ENCODE measurements at places on chromosomes 7 and 10. TPM values are rescaled to one million over a fixed set of nuclear protein-coding genes. Genes with fewer than 3 reads are reported as not detected.

- peak; percentile 54 for DNase-seq
- H3K4me1 ChIP-seq: peaks cover 64% of the 10 kb centered on the region
- H3K27ac ChIP-seq: peak overlapping the region; percentile 86
- H3K27me3 ChIP-seq: peaks cover 7% of the 10 kb centered on the region
- H3K36me3 ChIP-seq: peaks cover 5% of the 10 kb centered on the region
Measured at GRCh38 chr7:131897016-131897789, 340.8 kb upstream of the PODXL start.

DNA sequence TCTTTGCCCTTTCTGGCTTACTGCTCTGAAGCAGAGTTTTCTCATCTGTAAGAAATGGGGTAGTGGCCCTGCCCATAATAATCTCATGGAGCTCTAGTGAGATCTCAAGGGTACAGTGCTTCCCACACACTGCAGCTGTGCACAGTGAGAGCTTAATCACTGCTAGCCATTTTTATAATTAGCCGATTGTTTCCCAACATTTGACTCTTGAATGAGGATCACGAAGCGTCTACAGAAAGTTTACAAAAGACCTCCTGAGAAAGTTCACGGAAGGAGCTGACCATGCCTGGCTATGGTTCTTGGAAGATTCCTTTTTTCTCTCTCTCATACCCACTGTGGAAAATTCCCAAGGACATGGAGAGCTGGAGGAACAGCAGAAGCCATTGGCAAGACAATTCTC, 70.4 kb downstream of the FAM171A1 start:
- H3K27me3 ChIP-seq: peaks cover 3% of the 10 kb centered on the region
- no peak overlapping the region for H3K27ac ChIP-seq
- H3K36me3 ChIP-seq: no peaks in the 10 kb centered on the region
- peaks cover 4% of the 10 kb centered on the region for H3K4me1 ChIP-seq
- DNase-seq: no peak
- no peak overlapping the region for H3K4me3 ChIP-seq

- no peak overlapping the region for H3K4me3 ChIP-seq
- peaks cover 53% of the 10 kb centered on the region for H3K4me1 ChIP-seq
Measured at GRCh38 chr7:108012499-108013430, 9.8 kb upstream of the LAMB1 start.

DNA sequence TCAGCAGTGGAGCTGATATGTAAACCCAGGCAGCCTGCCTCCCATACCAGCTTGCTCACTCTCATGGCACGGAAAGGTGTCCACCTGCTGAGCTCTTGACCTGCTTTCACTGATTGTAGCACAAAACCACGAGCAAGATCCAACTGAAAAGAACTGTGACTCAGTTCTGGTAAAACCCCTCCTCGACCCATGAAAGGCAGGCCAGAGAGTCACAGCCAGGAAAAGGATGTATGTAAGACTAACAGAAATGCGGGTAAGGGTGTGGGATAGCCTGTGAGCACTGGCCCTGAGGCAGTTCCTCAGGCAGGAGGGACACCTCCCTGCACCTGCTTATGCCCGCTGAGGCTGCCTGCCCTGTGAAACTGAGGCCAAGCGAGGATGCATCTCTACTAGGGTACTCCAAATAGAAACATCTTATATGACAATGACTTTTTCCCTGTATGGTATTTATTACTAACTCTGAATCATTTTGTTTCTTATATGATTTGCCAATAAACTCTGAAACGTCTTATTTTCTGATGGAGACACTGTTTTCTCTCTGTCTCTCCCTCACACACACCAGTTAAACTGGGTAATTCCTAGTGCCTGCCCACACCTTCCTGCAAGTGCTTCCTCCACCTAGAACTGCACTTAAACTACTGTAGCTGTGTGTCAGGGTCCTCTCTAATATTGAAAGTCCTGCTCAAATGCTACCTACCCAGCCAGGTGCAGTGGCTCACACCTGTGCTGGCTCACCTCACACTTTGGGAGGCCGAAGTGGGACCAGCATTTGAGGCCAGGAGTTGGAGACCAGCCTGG, 73.3 kb upstream of the GHITM start:
- no peaks in the 10 kb centered on the region for H3K36me3 ChIP-seq
- no peak for DNase-seq
- no peaks in the 10 kb centered on the region for H3K27me3 ChIP-seq
- H3K4me1 ChIP-seq: no peaks in the 10 kb centered on the region

DNA sequence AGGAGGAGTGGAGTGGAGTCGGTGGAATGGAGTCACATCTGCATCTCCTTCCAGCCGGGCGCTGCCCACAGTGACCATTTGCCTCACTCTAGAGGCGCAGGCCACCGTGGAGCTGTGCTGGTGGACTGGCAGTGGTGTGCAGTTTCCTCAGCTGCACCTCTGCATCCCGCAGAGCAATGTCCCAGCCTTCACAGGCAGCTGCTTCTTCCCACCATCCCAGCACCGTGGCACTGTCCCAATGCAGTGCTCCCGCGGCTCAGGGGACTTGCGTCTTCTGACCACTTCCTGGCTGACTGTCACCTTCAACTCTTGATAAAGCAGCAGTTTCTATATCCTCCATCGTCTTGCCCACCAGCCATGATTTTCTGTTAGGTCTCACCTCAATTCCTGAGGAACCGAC, 90.3 kb upstream of the SFMBT2 start:
- H3K27me3 ChIP-seq: no peaks in the 10 kb centered on the region
- no peak overlapping the region for H3K4me3 ChIP-seq
- no peaks in the 10 kb centered on the region for H3K4me1 ChIP-seq
- no peak for DNase-seq
- no peaks in the 10 kb centered on the region for H3K36me3 ChIP-seq

DNA sequence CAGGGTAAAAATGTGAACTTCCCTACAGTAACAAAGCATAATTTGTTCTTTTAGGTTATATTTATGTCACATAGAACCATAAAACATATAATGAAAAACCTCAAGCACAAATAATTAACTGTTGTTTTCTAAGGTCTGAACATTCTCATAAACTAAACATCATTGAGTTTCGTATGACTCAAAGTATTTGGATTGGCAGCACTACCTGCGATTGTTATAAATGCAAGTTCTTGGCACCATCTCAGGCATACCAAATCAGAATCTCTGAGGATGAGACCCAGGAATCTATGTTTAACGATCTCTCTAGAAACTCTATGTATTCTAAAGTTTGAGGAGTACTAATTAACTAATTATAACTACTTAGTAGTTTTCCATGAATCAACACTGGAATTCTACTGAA, 22.5 kb downstream of the ORC5 start:
- H3K4me3 ChIP-seq: no peak overlapping the region
- H3K4me1 ChIP-seq: no peaks in the 10 kb centered on the region
- H3K36me3 ChIP-seq: peaks cover 45% of the 10 kb centered on the region
- no peak for DNase-seq

DNA sequence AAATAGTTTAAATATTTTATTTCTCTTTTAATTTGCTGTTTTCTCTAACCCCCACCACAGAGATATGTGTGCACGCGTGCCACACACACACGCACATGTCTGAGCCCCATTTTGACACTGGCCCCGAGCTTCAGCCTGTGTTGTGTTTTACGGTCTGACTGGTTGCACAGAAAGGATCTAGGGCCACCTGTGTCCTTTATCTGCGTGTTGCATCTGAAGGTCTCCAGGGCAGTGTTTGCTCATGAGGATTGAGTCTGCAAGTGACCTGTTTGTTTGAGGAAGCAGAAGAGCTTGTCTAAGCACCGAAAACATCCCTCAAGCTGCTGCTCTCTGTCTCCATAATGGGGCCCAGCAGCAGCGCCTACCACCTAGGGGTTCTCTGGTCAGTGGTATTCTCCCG, 266.4 kb upstream of the LYZL1 start:
- no peaks in the 10 kb centered on the region for H3K36me3 ChIP-seq
- H3K4me3 ChIP-seq: no peak overlapping the region
- H3K27me3 ChIP-seq: peaks cover 15% of the 10 kb centered on the region

GRCh38 chr7:69504733-69505420, 93.4 kb upstream of the AUTS2 start:
- H3K27me3 ChIP-seq: no peaks in the 10 kb centered on the region
- H3K36me3 ChIP-seq: peaks cover 5% of the 10 kb centered on the region
- H3K27ac ChIP-seq: no peak overlapping the region
- DNase-seq: no peak
- H3K4me3 ChIP-seq: no peak overlapping the region
- H3K4me1 ChIP-seq: no peaks in the 10 kb centered on the region

DNA sequence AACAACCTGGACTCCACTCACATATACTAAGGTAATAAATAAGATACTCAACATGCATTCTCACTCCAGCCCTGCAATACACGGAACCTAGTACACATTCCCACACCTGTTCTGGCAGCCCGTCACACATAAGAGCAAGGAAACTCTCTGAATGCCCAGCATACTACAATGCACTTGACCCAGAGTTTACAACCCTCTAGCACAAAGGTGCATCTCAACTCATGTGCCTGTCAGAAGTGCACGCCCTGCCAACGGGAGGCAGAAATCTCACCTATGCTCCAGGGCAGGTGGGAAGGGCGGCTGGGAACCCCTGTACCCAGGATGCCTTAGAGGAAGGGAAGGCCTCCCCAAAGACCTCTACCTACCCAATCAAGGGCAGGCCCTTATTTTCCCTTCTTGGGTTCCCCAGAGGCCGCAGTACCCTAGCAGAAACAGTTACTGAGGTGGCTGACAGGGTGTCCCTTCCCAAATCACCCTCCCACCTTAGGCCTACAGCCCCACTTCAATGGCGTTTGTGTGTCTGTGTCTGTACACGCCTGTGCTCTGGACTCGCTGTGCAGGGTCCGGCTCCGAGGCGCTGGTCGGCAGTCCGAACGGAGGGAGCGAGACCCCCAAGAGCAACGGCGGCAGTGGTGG, 2.0 kb downstream of the EVX1 start:
- peaks cover 87% of the 10 kb centered on the region for H3K27me3 ChIP-seq
- no peaks in the 10 kb centered on the region for H3K36me3 ChIP-seq
- no peak overlapping the region for H3K27ac ChIP-seq
- H3K4me1 ChIP-seq: peaks cover 5% of the 10 kb centered on the region

- no peaks in the 10 kb centered on the region for H3K36me3 ChIP-seq
- H3K27me3 ChIP-seq: no peaks in the 10 kb centered on the region
- DNase-seq: no peak
- H3K4me3 ChIP-seq: no peak overlapping the region
- H3K4me1 ChIP-seq: peaks cover 32% of the 10 kb centered on the region
- H3K27ac ChIP-seq: no peak overlapping the region
Measured at GRCh38 chr7:106465704-106466468, 181.1 kb upstream of the NAMPT start.

- DNase-seq: no peak
- no peak overlapping the region for H3K27ac ChIP-seq
- no peaks in the 10 kb centered on the region for H3K36me3 ChIP-seq
- H3K4me1 ChIP-seq: no peaks in the 10 kb centered on the region
Measured at GRCh38 chr7:117718116-117718835, 155.0 kb downstream of the CTTNBP2 start.

DNA sequence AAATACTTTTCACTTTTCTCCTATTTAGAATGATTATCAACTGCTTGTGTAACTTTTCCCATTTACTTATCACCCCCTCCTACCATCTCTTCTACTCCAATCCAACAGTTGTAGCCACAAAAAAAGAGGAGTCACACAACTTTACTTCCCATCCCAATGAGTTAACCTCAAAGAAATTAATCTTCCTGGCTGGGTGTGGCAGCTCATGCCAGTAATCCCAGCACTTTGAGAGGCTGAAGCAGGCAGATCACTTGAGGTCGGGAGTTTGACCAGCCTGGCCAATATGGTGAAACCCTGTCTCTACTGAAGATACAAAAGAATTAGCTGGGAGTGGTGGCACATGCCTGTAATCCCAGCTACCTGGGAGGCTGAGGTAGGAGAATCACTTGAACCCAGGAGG, 19.9 kb downstream of the SYPL1 start:
- peaks cover 2% of the 10 kb centered on the region for H3K27me3 ChIP-seq
- H3K27ac ChIP-seq: no peak overlapping the region
- no peak overlapping the region for H3K4me3 ChIP-seq
- no peak for DNase-seq

- no peak overlapping the region for H3K27ac ChIP-seq
- H3K36me3 ChIP-seq: no peaks in the 10 kb centered on the region
- H3K4me1 ChIP-seq: peaks cover 14% of the 10 kb centered on the region
- H3K27me3 ChIP-seq: peaks cover 10% of the 10 kb centered on the region
Measured at GRCh38 chr7:135260470-135260869, 26.8 kb downstream of the STRA8 start.

- no peak overlapping the region for H3K27ac ChIP-seq
- peaks cover 11% of the 10 kb centered on the region for H3K27me3 ChIP-seq
- DNase-seq: no peak
- H3K4me3 ChIP-seq: no peak overlapping the region
- H3K36me3 ChIP-seq: peaks cover 6% of the 10 kb centered on the region
- H3K4me1 ChIP-seq: peaks cover 2% of the 10 kb centered on the region
Measured at GRCh38 chr7:356691-357462, 66.9 kb downstream of the FOXL3 start.

DNA sequence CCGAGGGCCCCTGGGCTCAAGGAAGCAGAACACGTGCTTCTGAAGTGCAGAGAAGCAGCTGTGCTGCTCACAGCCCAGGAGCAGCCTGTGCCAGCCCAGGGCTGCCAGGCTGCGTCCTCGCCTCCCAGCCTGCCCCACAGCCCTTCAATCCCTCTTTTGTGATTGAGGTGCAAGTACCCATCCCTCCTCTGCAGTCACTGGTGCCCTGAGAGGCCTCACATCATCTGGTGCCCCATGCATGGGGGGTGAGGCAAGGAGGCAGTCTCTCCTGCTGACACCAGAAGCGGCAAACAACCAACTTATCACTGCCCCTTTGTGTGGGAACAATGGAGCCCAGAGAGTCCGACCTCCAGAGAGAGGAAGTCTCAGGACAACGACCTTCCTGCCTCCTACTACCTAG, 49.8 kb upstream of the FGFR2 start:
- H3K4me3 ChIP-seq: no peak overlapping the region
- H3K27me3 ChIP-seq: peaks cover 2% of the 10 kb centered on the region
- H3K27ac ChIP-seq: no peak overlapping the region
- no peaks in the 10 kb centered on the region for H3K36me3 ChIP-seq

- no peaks in the 10 kb centered on the region for H3K4me1 ChIP-seq
- no peaks in the 10 kb centered on the region for H3K36me3 ChIP-seq
- no peak overlapping the region for H3K4me3 ChIP-seq
Measured at GRCh38 chr7:128435327-128435686, 20.4 kb upstream of the HILPDA start.

The SPDYE17 gene
- not detected for total RNA-seq

The ATXN7L1 gene
- 9.4 TPM for total RNA-seq

The SHH gene
- not detected for total RNA-seq

The ACTL6B gene
- not detected for total RNA-seq

The UCN3 gene
- not detected for total RNA-seq

The OTUD1 gene
- 4.2 TPM for total RNA-seq

The SPDYE5 gene
- total RNA-seq: not detected

The HSPA14 gene
- 13.4 TPM for total RNA-seq

The PRSS37 gene
- total RNA-seq: not detected

The TMEM176A gene
- not detected for total RNA-seq

All from HFFc6 (cell line).